CD4-positive, alpha-beta T cell treated with Interleukin-2 at 100 ng/mL for 4 hours (primary cell): ENCODE measurements at places on chromosomes 2 and 18.

GRCh38 chr2:14358339-14358738 lies 274.2 kb upstream of the LRATD1 start:
- no peak for DNase-seq

DNA sequence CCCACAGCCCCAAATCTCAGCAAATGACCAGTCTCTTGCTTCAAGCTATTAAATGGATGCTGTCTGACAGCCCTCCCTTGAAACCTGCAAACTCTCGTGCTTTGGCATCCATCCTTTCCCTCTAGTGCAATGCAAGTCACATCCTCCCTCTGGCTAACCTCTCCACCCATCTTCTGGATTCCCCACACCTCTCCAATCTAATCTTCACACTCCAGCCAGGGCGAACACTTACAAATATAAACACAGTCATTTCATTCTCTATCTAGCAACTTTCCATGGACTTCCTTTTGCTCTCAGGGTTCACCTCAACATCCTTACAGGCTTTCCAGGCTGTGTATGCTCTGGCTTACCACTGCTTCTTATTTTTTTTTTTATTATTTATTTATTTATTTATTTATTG lies 10.1 kb upstream of the NARS1 start:
- DNase-seq: no peak

- DNase-seq: no peak
Measured at GRCh38 chr2:154706660-154707059, 8.2 kb downstream of the KCNJ3 start.

- no peak for DNase-seq
Measured at GRCh38 chr2:12861344-12861930, 144.7 kb downstream of the TRIB2 start.

DNA sequence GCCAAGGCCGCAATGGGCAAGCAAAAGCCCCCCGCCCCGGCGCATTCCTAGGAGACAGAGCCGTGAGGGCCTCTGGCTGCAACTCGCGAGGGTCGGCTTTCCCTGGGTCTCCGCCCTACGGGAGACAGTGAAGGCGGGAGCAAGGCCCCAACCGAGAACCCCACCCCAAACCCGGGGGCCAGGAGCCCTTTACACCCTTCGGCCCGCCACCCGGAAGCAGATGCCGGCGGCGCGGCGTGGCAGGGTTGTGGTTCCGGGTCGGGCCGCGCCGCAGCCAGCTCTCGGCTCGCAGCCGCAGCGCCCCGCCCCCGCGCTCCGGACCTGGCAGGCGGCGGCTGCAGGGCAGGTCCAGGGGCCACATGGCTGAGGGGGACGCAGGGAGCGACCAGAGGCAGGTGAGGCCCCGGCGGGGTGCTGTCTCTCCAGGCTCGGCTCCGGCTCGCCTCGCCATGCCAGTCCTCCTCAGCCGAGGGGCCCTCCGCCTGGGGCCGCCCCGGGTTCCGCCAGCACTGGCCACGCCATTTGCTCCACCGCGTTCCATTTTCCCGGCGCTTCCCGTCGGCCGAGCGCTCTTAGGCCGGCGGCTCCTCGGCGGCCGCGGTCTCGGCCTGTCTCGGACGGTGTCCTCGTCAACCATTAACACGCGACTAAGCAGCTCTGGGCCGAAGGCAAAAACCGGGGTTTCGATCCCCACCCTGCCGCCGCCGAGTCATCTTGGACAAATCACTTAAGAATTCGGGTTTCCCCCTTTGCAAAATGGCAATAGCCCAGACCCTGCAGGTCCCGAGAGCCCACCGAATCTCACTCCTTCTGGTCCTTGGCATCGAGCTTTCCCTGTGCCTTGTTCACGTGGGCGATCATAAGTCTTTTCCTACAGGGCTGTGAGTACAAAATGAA lies at the start of gene IMPACT:
Gene IMPACT (plus strand): TSS at position 273 of the 897 bp plus-strand sequence. CDS start 87 bp downstream, at position 360.
- DNase-seq: peak; percentile 75

GRCh38 chr18:8741532-8741931 lies 36.2 kb downstream of the MTCL1 start:
- no peak for DNase-seq

DNA sequence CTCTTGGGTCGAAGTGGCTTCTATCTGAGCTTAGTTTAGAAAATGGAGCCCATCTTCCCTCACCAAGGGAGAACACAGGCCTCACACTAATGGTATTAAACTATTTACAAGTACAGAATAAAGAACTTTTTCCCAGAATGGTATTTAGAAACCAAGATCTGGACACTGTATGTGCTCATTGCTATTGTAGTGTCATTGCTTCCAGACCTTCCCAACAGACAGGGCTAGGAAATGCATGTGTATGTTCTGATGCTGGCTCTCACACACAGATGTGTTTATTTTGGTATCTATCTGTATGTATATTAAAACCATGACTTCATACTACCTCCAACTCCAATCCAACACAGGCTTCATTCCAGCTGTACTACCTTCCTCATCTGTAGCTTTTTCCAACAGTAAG lies 8.0 kb downstream of the COX5B start:
- DNase-seq: no peak

DNA sequence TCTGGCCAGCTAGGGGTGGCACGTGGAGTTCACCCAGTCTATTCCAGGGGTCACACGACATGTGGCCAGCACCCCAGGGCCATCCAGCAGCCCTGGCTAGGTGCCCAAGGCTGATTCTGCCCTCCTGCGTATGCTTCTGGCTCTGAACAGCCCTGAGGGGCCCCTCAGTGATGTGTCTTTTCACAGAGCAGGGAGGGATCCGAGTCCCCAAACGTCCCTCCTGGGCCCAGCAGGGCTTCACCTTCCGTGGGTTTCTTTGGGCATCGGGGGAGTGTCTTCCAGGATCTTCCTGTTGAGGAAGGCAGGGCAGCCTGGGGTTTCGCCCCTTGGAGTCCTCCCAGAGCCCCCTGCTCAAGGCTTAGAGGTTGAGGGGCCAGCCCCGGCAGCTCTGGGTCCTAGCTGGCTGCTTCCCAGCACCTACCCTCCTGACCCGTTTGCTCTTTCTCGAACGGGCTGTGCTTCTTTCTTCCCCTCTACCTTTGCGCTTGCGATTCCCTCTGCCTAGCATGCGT lies 165.9 kb downstream of the DYSF start:
- DNase-seq: no peak

- peak; percentile 62 for DNase-seq
Measured at GRCh38 chr2:95025406-95026319, at the start of gene MAL. Gene MAL (plus strand): TSS chr2:95025708. CDS start chr2:95025793, 85 bp downstream.

GRCh38 chr2:241689306-241689705 lies 2.7 kb upstream of the DTYMK start:
- DNase-seq: no peak

DNA sequence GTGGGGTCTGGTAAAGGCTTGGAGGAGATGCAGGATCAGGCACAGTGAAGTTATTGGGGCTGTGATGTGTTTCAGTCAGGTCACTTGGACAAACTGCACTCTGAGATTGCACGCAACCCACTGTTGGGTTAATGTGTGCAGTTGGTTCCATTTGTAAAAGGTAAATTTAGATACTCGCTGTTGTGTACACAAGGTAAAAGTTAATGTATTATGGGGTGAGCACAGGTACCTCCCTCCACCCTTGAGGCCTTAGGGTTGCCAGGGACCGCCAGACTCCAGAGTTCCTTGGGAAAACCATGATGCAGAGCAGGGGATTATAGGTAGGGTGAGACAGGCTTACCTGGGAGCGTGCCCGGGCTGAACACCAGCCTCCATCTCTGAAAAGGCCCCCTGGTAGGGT lies 20.1 kb downstream of the IMPA2 start:
- DNase-seq: no peak

DNA sequence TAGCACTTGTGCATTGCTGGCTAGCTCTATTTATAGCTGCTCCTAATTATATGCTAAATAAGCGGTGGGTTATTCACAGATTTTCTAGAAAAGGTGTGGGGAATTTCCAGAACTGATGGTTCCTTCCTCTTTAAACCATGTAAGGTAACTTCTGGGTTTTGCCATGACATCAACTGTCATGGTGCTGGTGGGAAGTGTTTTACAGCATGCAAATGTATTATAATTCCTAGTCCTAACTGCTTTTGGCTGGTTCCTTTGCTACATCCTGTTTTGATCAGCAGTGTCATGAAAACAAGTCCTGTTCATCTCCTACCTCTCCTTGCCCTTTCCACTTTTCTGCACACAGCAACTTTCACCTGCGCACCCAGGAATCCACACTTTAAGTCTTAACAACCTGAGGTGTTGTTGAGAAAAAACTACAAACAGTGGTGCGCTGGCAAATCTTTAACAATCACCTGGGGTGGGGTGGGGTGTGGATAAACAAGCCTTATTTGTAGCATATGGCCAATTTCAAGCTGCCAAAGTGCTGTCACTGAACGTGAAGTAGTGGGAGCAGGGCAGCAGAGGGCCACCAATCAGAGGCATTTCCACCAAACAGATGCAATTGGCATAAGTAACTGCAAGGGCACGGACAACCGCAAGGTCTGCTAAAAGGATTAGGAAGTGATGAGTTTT lies 33.4 kb upstream of the SKOR2 start:
- no peak for DNase-seq

DNA sequence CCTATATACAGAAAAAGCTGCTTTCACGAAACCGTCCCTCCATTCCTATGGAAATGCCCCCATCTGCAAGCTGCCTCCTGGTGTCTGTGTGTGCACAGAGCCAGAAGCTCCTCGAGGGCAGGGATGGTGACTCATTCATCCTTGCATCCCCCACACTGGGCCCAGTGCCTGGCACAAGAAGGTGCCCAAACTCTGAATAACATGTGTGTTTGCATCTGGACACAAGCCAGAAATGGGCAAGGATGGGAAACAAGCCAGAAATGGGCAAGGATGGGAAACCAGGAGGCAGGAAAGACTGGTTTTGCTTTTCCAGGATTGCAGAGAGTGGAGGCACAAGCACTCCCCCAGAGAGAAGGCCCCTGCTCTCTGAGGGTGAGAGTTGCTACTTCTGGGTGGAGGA lies 313.9 kb downstream of the CELF4 start:
- DNase-seq: no peak

DNA sequence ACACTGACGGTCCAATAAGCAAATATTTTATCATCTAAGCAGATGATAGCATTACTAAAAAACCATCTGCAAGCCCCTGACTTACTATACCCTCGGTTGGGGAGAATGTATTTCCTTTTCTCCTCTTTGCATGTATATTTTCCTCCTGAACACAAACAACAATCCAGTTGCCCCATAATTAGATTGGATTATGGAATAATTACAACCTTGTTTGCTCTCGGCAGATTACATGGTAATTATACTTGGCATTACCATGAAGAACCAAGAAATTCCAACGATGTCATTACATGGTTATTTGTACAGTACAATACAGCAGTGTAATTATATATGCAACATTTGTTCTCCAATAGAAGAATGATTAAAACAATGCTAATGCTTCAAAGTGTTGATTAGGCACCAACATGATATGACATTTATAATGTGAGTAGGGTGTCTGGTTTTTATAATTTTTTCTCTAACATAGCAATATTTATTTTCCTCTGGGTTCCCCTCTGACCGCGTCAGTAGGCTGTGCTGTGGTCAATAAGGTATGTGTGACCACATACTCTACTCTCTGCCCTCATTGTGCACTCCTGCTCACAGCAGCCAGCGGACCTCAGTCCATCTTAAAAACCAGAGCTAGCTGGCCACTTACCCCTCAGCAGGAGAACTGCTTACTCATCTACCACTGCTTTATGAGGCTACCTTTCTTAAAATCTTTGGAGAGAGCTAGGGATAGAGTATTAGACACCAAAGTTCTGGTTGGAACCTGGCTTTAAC lies 176.1 kb downstream of the INSIG2 start:
- no peak for DNase-seq

DNA sequence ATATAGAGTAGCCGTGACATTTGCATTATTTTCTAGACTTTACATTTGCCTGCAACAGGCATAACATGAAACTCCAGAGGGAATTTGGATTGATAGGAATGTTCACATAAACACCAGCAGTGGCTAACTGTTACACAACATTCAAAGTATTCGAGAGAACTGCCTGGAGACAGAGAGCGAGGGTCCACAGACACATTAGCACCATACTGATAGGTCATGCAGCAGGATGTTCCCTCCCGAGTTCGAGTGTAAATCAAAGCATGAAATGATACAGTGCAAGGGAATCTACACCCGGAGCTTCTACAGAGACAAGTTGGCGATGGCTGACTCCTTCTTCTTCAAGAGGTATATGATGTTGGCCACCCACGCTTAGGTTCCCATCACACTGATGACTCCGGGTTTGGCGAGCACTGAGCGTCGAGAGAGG lies 89.5 kb downstream of the COL6A3 start:
- DNase-seq: no peak

DNA sequence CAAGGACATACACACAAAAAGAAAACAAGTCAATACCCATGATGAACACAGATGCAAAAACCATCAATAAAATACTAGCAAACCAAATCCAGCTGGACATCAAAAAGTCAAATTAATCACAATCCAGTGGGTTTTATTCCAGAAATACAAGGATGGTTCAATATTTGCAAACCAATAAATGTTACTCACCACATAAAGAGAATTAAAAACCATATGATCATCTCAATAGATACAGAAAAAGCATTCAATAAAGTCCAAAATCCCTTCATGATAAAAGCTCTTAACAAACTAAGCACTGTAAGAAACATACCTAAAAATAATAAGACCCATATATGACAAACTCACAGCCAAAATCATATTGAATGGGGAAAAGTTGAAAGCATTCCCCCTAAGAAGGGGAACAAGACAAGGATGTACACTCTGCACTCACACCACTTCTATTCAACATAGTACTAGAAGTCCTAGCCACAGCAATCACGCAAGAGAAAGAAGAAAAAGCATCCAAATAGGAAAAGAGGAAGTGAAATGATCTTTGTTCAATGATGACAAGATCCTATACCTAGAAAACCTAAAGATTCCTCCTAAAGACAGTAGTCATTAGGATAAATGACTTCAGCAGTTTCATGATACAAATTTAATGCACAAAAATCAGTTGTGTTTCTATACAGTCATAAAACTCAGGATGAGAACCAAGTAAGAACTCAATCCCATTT lies 62.6 kb downstream of the TRAPPC8 start:
- DNase-seq: no peak
